ENCODE measurements at places on chromosomes 6 and 20.

DNA sequence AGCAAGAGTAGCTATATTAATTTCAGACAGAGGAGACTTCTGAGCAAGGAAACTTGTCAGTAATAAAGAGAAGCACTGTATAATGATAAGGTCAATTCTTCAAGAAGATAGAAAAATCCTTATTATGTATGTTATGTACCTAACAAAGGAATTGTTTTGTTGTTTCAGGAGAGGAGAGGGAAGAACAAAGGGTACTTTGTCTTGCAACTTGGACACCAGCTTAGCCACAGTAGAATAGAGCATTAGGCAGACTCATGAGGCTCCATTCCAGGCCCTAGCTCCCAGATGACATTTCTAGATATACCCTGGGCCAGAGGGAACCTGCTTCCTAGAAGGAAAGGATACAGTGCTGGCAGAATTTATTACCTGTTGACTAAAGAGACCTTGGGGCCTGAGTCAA, 6.5 kb upstream of the NUS1 start:
- no peak for DNase-seq

GRCh38 chr6:43736844-43737243, 33.2 kb upstream of the VEGFA start:
- no peak for DNase-seq

GRCh38 chr20:41497186-41497895, 120.8 kb downstream of the CHD6 start:
- DNase-seq, result no peak

DNA sequence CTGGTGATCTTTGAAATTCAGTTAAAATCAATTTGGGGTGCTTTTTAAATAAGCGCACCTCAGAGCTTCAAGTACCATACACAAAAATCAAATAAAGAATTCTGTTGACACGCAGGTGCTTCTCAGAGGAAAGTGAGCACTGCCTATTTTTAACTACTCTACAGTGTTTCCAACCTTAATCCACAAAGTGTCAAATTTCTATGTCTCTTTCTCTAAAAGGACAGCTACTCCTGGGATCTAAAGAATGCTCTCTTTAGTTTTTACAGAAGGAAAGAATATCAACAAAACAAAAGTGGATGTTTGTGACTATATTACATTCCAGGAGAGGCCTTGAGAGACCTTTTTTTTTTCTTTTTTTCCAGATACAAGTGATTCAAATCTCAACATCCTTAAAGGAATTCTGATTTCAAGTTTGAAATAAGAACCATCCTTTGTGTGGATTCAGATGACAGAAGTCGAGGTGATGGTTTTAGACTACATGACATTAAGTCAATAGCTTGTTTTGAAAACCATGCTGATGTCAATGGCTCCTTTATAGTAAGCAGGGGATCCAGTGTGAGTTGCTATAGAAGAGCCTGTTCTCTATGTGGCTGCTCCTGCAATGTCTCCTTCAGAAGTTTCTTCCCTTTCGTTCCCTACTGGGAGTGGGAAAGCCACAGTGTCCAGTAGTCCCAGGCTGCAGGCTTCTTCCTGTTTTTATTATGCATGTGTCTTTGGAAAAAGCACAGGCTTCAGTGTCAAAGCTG, 67.2 kb upstream of the DEFB112 start:
- no peak for DNase-seq

GRCh38 chr20:3273371-3273770, 34.4 kb upstream of the SLC4A11 start:
- DNase-seq, result no peak

Data from Jurkat, Clone E6-1 (cell line).